Thyroid gland (tissue), 4 donors: ENCODE measurements at places on chromosomes 7 and 10.
A peak's percentile ranks its signal among the peaks of the same experiment; 100 is the strongest.

GRCh38 chr7:17355050-17355449 is 56.6 kb downstream of the AHR start:
- no peak for DNase-seq

GRCh38 chr10:127012769-127013152 is 107.5 kb downstream of the DOCK1 start:
- DNase-seq: peak; percentile 98

- no peak for DNase-seq
Observed at GRCh38 chr7:65804887-65805286, 68.0 kb upstream of the VKORC1L1 start.

DNA sequence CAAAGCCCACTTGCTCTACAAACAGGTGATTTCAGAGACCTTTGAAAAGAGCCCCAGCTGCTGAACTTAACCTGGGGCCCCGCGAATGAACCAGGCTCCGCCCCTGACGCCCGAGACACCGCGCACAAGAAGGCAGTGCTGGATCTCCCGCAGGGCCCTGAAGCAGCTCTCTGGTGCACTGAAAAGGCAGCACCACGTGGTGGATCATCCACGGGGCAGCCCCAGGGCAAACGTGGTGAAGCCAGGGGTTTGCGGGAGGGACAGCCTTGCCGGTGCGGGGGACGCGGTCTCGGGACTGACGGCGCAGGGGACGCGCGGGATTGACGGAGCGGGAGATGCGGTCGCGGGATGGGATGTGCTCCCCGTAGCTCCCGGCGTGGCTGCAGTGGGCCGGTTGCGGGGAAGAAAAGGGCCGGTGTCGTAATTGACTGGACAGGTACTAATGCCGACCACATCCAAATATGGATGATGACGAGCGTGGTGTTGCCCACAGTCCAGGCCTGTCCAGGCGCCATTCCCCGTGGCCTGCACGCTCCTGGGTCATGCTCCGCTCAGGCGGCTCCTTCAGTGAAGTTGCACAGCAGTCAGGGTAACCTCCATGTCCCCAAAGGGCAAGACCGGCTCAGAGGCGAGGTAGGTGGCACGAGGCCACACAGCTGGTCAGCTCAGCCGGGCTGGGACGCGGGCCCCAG is 421.1 kb downstream of the DNAJB6 start:
- DNase-seq: no peak

DNA sequence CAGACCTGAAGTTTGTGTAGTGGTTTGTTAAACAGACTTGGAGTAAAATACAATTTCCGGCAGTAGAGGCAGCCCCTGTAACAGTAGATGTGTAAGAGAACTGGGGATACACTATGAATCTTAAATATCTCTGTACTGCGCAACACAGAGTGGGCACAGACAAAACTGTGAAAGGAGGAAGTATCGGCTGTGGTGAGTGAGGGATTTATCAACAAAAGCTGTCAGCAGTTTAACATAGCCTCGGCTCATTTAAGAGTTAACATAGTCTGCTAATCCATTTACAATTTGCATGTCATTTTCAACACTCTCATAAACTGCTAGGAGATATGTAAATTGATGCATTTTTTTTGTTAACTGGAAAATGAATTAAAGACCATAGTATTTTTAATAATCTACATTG is 225.2 kb downstream of the ZWINT start:
- no peak for DNase-seq

DNA sequence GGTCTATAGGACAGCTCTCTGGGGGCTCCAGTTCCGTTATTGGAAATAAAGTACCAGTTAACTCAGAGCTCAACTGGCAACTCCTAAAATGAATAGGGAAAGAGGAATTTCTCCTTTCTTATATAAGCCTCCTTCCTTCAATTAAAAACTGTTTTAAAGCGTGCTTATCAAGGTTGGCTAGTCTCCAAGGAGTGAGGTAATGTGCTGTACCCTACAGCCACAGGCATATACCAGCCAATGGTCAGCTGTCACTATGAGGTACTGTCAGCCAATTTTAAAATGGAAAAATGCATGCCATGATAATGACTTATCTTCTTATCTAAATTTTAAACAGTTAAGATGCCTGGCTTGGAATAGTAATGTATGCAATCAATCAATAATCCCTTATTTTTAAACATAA is 76.2 kb downstream of the PLCE1 start:
- no peak for DNase-seq

GRCh38 chr10:112639298-112639697 is 192.3 kb downstream of the VTI1A start:
- DNase-seq: no peak
